ENCODE measurements at places on chromosomes 2 and 18.

GRCh38 chr2:85706599-85707296, 12.6 kb downstream of the GNLY start:
- no peaks in the 10 kb centered on the region for H3K4me1 ChIP-seq
- DNase-seq = no peak
- no peaks in the 10 kb centered on the region for H3K36me3 ChIP-seq
- H3K27ac ChIP-seq = no peak overlapping the region

- H3K4me1 ChIP-seq = no peaks in the 10 kb centered on the region
- no peak for DNase-seq
- no peaks in the 10 kb centered on the region for H3K27me3 ChIP-seq
- no peak overlapping the region for H3K4me3 ChIP-seq
Measured at GRCh38 chr2:105674859-105675541, 69.7 kb upstream of the NCK2 start.

DNA sequence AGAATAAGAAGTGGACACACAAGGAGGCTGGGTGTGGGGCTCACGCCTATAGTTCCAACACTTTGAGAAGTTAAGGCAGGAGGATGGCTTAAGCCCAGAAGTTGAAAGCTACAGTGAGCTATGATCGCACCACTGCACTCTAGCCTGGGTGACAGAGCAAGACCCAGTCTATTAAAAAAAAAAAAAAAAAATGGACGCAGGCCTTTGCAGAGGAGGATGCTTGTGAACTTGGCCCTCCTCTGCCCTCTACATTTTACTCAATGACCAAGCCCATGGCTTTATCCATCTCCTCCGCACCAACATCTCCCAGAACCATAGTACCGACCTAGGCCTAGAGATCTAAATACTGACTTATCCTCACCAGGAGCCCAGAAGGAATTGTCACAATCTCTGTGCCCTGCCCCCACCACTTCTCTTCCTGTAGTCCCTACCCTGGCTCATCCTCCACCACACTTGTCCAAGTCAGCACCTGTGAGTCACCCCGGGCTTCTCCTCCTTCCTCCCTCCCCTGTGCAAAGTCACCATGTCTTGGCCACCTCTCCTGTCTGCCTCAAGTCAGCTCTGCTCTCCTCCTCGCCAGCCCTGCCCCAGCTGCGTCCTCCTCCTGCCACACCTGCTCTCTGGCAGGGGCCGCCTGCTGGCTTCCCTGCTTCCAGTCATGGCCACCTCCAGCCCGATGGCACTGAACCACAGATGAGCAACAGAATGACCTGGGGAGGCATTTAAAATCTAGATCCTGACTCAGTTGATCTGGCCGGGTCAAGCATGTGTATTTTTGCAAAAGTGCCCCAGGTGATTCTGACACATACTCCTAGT, 35.8 kb upstream of the ASPRV1 start:
- H3K27me3 ChIP-seq = no peaks in the 10 kb centered on the region

DNA sequence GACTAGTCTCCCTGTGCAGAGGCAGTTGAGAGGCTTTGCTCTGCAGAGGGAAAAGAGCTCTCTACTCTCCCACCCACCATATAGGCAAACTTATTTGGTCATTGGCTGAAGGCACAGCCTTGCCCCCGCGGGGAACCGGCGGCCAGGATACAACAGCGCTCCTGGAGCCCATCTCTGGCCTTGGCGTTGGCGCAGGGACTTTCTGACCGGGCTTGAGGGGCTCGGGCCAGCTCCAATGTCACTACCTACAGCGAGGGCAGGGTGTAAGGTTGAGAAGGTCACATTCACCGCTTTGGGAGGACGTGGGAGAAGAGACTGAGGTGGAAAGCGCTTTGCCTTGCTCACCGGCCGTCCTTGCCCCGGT, 2.2 kb downstream of the ONECUT2 start:
- DNase-seq = no peak
- peaks cover 93% of the 10 kb centered on the region for H3K27me3 ChIP-seq
- no peak overlapping the region for H3K27ac ChIP-seq
- peaks cover 54% of the 10 kb centered on the region for H3K4me1 ChIP-seq
- peak overlapping the region; percentile 62 for H3K4me3 ChIP-seq

- no peaks in the 10 kb centered on the region for H3K4me1 ChIP-seq
- H3K36me3 ChIP-seq = no peaks in the 10 kb centered on the region
- no peak overlapping the region for H3K4me3 ChIP-seq
Measured at GRCh38 chr2:213098612-213099011, 52.8 kb downstream of the IKZF2 start.
